Stimulated activated CD8-positive, alpha-beta memory T cell treated with anti-CD3 and anti-CD28 coated beads, Interleukin-7, amount 100 ng/mL, for 4 hours (primary cell): ENCODE measurements at places on chromosomes 4 and X.

GRCh38 chr4:127523369-127523768, 109.4 kb upstream of the INTU start:
- DNase-seq: no peak

DNA sequence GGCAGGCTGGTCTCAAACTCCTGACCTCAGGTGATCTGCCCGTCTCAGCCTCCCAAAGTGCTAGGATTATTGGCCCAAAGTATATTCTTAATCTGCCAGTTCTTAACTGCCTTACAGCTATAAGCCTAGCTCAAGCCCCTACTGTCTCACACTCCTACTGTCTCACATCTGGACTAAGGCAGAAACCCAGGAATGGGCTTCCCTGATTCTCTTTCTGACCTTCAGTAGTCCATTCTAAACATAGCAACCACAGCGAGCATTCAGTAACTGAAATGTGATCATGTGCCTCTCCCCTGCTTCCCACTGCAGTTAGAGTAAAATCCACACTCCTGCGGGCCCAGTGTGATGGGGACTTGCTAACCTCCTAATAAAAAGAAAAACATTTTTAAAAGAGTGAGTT, 58.9 kb downstream of the MTMR1 start:
- no peak for DNase-seq

- DNase-seq: peak; percentile 58
These were observed 651 bp upstream of the SAP30 start for GRCh38 chr4:173370130-173370476.

- DNase-seq: no peak
These were observed 25.2 kb downstream of the YTHDC1 start for GRCh38 chr4:68324519-68325262.

GRCh38 chr4:153074486-153074885, 129.8 kb upstream of the TRIM2 start:
- no peak for DNase-seq

DNA sequence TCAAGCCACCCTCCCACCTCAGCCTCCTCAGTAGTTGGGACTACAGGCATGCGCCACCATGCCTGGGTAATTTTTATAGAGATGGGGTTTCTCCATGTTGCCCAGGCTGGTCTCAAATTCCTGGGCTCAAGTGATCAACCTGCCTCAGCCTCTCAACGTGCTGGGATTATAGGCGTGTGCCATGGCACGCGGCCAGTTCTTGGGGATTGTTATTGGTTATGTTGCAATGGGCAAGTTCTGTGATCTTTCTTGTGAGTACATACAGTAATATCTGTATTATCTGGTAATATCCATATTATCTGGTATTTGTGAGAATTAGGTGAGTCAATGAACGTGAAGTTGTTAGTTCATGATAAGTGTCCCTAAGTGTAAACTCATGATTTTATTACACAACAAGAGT, 90.3 kb upstream of the TBL1X start:
- DNase-seq: no peak

DNA sequence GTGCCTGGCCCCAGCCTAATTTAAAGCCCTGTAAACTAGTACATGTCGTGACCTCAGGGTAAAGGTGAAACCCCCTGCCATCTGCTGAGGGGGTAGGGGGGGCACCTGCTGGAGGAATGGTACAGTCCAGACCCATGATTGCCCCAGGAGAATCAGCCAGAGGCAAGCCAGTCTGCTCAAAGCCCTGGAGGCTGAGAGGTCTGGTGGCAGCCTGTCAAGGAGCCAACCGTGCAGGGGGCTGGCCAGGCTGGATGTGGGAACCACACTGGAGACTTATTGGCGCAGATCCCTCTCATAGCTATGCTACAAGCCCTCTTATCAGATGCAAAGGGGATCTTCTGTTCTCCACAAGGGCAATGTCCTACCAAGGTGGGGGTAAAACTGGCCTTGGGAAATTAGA, 31.4 kb upstream of the PJA1 start:
- DNase-seq: no peak
